ENCODE measurements at places on chromosomes 5 and 9. TPM values are rescaled to one million over a fixed set of nuclear protein-coding genes. Genes with fewer than 3 reads are reported as not detected.

DNA sequence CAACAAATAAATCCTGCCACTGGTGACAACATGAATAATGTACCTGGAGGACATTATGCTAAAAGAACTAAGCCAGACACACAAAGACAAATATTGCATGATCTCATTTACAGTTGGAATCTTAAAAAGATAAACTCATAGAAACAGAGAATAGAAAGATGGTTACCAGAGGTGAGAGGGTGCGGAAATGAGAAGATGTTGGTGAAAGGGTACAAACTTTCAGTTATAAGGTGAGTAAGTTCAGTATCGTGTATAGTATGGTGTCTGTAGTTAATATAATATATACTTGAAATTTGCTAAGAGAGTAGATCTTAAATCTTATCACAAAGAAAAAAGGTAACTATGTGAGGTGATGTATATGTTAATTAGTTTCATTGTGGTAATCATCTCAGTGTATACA, 63.3 kb downstream of the PRRC1 start:
- DNase-seq: no peak

The POLR3G gene
- total RNA-seq: 10.2 TPM

DNA sequence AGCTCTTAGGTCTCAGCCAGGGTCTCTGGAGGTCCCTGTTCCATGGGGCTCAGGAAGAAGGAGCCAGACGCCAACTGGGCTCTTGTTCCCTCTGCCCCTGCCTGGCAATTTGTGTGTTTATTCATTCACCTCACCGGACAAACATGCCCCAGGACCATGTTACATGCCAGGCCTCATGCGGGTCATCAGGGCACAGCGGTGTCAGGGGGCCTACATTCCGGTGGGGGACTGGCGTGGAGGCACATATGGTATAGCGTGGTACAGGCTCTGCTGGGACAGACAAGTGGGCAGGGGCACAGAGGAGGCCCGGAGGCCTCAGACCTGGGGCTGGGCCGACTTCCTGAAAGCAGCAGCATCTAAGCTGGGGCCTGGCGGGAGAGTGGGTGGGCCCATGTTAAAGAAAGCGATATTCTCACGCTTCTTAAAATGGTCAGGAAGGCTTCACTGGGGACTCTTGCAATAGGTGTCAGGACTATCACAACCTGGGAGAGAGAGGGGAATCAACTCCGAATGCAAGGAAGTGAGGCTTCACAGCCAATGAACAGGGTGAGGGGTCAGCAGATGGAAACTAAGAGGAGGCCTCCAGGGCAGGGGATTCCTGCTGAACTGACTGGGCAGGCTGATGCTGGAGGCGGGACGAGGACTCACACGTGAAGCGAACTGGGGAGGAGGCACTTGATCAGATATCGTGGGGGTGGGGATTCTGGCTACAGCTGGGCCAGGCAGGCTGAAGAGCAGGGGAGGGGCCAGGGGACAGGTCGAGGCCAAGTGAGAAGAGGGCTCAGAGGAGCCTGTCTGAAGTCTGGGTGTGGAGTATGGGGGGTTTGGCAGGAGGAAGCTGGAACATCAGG, 41.9 kb downstream of the NCS1 start:
- DNase-seq: no peak

GRCh38 chr9:122116040-122116439, 22.9 kb upstream of the TTLL11 start:
- DNase-seq: no peak

DNA sequence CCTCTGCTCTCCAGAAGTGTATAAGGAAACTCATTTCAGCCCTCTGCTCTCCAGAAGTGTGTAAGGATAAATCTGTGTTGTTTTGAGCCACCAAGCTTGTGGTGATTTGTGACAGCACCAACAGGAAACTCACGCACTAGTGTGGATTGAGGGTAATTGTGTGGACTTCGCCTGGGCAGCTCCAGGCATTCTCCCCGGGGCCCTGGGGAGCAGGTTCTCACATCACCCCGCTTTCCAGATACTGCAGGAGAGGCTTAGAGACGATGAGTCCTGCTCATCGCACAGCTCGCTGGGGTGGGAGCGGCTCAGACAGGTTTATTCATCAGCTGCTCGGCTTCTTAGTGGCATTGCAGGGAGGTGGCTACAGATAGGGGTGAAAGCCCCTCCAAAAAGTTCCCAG, 38.4 kb upstream of the RNF130 start:
- no peak for DNase-seq

DNA sequence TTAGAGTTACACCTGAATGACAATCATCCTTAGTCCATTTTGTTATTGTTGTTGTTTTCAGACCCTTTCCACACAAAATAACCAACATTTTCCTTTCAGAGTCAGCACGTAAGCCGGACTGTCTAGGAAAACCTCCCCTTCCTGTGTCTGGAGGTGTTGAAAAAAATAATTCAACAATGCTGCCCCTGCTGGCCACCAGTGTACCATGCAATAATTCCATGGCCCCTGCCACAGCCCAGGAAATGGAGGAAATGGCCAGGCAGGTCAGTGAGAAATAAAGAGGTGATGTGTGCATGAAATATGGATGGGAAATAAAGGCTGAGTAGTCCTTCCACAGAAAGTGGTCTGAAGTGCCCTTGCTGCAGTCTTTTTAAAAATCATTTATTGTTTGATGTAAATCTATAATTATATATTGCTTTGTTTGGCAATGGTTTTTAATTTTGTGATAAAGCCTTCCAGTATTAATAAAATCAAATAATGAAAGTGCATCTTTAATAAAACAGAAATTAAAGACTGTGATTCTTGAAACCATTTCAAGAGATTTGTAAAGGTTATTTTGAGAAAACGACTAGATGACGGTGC, 152.8 kb upstream of the PAPPA start:
- no peak for DNase-seq

DNA sequence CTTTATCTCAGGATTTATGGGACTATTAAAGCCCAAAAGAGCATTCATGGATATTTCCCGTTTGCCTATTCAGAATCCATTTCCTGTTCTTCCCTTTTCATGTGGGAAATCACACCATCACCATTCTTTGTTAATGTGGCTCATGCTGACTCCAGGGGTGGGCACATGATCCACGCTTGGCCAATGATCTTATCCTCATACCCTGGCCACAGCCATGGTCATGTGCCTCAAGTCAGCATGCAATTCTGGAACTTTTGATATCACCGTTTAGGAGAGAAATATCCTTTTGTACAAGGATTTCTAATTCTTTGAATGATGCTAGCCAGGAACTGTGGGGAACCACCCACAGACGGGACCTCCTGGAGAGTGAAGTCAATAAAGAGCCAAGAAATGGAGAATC, 272.2 kb downstream of the PRELID2 start:
- DNase-seq: no peak

DNA sequence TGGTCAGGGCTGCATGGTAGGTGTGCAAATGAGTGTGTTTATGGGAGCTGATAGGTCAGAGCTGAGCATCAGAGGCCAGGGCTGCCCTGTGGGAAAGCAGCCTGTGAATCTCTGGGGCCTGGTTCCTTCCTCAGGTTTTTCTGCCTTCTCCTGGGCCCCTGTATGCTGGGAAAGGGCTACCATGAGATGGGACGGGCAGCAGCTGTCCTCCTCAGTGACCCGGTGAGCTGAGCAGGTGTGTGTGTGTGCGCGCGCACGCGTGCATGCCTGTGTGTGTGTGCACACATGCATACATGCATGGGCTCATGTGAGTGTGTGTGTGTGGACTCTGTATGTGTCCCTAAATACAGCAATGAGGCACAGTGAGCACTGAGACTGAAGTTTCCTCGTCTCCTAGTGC, 2.3 kb downstream of the SLC4A9 start:
- DNase-seq: no peak

The CDKN2B gene
- total RNA-seq: 50.0 TPM

The PCDHA3 gene
- total RNA-seq: 0.17 TPM

- peak; percentile 99 for DNase-seq
Observed at GRCh38 chr9:114677418-114677817, 4.6 kb downstream of the TEX48 start.

GRCh38 chr5:10355071-10355889, 1.8 kb downstream of the MARCHF6 start:
- peak; percentile 42 for DNase-seq

GRCh38 chr5:118726891-118727290, 261.5 kb downstream of the DTWD2 start:
- no peak for DNase-seq

GRCh38 chr9:3887786-3888496, 362.1 kb upstream of the RFX3 start:
- peak; percentile 86 for DNase-seq

DNA sequence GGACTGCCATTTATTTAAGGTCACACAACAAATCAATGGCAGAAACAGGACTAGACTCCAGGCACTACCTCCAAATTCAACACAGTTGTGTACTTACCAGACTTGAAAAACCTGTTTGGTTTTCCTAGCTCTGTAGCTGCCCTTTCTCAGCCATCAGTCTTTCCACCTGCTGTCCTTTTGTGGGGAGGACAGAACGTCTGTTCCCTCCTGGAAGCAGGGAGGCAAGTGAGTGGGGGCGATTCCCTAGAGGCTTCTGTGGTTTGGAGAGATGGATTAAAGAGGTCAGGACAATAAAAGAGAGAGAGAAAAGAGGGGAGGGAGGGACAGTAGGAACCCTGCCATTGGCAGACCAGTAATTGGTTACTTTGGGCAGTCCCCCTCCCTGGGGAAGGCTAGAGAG, 14.7 kb downstream of the ASTN2 start:
- DNase-seq: no peak

The C9 gene
- not detected for total RNA-seq

All from mammary epithelial cell (primary cell).